ENCODE measurements at places on chromosomes 1 and 21.

GRCh38 chr1:243550276-243550675 lies 294.4 kb downstream of the SDCCAG8 start:
- DNase-seq, result no peak

- DNase-seq, result no peak
Observed at GRCh38 chr1:193229136-193229535, 42.7 kb upstream of the B3GALT2 start.

GRCh38 chr1:172745014-172745413 lies 86.1 kb downstream of the FASLG start:
- no peak for DNase-seq

DNA sequence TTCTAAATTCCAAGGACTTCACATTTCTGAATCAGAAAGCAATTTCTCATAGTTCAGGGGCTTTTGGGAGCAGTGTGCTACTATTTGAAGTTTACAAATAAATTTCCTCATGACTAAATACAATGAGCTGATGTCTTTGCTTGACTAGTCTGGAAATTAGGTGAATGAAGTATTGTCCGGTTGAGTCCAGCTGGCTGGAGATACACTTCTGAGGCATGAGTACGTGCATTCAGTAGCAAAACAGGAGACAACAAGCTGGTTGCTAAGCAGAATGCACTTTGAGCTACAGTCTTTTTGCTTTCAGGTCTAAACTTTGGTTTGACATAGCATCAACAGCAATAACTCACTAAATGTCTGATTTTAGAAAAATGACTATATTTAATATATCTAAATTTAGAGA lies 27.1 kb downstream of the ZNHIT6 start:
- DNase-seq, result no peak

GRCh38 chr1:42639116-42639515 lies 19.1 kb upstream of the PPIH start:
- DNase-seq, result no peak

GRCh38 chr21:41701749-41702148 lies 65.1 kb downstream of the RIPK4 start:
- no peak for DNase-seq

DNA sequence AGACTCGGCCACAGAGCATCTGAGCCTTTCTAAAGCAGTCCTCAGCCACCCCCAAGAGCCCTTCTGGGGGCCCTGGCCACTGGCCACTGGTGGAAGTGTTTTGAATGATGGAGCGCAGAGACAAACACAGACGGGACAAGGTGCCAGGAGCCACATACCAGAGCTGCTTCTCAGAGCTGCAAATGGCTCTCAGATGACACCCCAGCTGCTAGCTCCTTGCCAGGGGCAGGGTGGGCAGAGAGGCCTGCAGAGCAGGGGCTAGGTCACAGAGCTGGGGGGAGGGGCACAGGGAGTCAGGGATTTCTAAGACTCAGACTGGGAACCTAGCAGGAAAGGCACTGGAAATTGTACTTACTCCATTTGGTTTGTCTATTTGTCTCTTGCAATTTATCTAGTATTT lies 30.4 kb downstream of the KCNN3 start:
- DNase-seq, result no peak

DNA sequence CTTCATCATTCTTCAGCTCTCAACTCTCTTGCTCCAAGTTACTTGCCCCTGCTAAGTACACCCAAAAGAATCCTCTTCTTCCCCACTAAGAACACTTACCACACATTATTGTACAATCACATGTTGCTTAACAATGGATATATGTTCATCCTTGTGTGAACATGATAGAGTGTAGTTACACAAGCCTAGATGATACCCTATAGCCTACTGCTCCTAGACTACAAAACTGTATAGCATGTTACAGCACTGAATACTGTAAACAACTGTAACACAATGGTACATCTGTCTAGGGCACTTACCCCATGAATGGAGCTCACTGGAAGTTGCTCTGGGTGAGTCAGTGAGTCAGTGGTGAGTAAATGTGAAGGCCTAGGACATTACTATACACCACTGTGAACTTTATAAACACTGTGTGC lies 77.4 kb downstream of the RERE start:
- DNase-seq, result no peak

DNA sequence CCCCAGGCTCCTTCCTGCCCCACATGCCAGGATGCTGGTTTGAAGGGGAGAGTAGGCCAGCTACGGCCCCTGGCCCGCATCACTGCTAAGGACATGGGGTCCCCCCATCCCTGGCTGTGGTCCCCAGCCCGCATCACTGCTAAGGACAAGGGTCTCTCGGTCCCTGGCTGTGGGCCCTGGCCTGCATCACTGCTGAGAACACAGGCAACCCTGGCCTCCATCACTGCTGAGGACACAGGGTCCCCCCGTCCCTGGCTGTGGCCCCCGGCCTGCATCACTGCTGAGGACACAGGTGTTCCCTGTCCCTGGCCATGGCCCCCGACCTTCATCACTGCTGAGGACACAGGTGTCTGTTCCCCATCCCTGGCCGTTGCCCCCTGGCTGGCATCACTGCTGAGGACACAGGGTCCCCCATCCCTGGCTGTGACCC lies 448 bp upstream of the OBSCN start:
- DNase-seq, result no peak

DNA sequence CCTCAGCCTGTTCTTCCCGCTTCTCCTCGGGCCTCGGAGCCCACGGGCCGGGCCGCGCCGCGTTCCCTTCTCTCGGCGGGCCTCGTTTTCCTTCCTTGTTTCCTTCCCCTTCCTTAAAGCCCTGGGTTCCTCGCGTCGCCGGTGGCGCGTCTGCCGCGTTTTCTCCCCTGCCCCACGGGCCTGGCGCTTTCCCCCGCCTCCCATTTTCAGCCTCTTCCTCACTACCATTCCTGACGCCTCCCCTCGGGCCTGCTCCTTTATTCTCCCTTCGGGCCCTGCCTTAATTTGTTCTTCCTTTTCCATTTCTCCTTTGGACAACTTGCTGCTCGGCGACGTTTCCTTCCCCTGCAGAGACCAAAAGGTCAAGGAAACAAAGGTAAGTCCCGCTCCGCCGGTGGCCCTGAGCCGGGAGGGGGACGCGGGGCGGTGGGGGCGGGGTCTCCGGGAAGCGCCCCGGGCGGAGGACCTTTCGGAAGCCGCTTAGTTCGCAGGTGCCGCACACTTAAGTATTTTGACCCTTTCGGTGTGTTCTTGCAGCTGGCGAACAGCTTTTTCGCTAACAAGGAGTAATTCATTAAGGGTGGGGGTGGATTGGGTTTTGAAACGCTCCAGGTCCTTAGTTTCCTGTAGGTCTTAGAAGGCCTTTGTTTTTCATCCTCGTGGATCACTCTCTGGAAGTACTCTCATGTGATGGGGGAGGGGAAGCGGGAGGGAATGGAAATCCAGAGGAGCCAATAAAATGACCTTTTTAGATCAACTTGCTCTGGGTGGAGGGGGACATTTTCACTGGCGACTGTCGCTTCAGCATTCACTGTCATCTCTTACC lies 780 bp downstream of the YTHDF2 start:
- DNase-seq, result no peak

DNA sequence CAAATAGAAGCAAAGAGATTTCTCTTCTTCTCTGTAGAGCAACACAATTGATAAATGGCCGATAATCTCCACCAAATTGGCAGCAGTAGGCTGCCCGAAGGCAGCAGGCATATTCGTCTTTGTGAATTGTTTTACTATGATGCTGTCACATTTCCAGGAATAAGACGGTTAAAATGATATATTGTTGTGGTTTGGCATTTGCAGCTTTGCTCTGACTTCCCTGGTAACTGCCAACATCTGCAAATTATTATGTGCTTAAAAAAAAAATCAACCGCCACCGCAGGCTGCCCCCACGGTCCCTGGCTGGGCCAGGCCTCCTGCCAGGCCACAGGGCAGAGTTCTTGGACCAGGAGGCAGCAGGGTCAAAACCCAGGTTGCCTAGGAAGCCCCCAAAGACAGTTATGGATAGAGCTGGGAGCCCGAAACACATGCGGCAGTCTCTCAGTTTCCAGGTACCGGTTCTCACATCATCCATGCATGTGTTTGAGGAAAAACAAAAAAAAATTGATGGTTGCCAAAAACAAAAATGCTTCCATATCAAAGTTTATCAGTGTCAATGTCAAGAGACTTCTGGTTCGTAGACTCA lies 179.3 kb downstream of the ETS2 start:
- no peak for DNase-seq

DNA sequence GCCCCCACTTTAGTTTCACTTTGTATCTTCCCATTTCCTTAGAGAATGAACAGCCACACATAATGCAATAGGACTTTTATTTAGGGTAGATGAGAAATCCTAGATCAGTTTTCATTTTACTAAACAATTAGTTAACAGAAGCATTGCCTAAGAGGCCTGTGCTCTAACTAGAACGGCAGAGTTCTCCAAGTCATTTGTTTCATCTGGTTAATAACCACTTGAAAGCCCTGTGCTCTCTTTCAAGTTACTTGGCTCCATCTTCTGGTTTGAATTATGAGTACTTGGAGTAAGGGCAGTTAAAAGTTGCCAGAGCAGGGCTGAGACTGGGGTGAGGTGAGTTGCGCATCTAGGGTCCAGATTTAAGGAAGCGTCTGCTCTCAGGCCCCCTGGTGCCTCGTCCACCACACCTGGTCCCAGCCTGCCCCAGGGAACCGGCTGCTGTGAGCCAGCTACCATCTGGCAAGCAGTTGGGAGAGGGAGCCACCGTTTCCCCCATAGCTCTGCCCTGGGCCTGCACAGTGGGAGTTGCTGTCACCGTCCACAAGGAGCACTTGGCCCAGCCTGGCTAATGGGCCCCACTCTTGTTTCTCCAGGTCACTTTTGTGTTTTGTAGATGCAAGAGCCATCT lies 18.1 kb upstream of the SLC44A3 start:
- DNase-seq, result no peak

DNA sequence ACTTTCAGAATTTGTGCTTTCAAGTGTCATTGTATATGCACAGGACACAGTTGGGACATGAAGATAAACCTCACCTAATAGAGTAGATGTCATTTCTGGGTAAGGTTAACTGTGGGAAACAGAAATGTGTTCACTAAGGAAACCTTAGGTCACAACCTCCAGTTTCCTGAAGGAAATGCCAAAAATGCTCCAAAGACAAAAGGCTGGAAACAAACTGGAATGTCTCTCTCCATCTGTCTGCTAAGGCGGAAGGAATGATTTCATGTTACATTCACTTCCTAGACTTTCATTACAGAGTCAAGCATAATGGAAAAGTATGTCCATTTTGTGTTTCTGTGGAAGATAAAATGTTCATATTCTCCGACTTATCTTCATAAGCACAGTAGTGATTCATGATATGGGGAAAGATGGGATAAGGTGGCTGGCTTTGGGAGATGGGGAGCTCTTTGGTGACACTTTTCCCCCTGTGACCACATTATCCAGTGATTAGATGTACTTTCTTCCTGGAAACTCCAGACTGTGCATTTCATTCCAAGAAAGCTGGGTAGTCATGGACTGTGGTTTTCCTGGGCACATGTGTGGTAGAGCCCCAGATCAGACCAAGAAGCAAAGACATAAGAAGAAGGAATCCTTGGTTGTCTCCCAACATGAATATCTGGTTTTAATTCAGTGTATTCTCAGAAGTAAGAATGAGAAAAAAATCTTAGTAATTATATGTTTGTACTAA lies 5.7 kb downstream of the S1PR1 start:
- DNase-seq, result no peak

DNA sequence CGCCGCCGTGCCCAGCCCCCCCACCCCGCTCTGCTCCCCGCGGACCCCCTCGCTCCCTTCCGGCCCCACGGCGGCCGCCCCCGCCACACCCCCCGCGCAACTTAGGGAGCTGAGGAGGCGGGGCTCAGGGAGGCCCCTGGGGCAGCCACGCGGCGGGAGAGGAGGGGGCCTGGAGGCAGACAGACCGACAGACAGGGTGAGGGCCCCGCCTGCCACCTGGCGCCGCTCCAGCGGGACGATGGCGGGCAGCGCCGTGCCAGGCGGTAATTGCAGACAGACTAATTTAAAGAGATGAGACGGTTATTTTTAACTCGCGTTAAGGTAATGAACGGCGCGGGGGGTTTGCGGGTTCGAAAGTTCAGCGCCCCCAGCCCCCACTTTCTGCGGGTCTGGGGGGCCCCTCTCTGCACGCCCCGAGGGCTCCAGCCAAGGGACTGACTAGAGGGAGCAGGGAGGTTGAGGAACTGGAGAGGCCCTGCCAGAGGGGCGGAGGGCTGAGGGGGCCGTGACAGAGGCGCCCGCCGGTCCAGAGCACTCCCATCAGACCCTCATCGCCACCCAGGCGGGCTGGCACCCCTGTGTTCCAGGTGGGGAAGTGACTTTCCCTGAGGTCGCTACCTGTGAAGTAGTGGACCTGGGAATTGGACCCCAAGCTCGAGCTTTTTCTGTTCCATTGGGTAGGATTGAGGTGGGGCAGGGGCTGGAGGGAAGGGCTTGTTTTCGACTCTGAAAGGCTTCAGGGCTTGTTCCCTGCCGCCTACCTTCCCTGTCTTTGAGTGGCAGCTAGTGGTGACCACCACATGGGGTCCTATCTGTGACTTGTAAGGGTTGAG lies 5.4 kb downstream of the FOXO6 start:
- DNase-seq, result no peak

DNA sequence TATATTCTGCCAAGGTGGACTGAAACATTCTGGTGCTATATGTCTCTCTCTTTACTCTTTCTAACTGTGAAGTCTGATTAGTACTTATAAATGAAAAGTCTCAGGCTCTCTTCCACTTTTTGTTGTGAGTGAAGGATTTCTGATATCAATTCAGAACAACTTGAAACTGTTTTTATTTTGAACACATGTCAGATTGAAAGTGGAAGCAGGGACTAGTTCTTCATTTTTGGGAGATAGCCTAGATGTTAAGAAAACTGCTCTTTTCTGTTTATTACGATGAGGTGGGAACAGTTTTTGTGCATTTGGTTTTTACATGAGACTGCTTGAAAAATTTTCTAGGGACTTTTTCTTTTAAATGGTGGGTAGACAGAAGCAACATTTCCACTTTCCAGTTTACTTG lies 14.5 kb upstream of the GBP3 start:
- no peak for DNase-seq

DNA sequence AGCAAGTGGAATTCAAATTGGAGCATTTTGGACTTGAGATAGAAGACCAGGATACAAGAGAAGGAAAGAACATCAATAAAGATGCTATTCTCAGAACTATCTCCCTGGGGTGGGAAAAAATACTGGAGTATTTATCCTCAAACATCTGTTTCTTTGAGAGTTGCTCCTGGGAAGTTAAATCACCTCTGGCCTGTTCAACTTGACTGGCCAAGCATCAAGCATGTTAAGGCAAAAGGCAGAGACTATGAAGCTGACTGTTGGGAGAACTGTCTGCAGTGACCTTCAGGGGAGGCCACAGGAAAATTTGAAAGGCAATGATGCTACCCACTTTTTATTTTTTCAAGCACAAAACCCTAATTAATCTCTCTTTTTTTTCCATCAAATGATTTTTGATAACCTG lies 239.0 kb downstream of the NTNG1 start:
- DNase-seq, result no peak

- no peak for DNase-seq
Observed at GRCh38 chr1:91997607-91998195, 32.1 kb upstream of the EPHX4 start.

GRCh38 chr1:160855181-160855981 lies 7.3 kb downstream of the CD244 start:
- peak; percentile 64 for DNase-seq

GRCh38 chr1:196178083-196178635 lies 430.1 kb downstream of the KCNT2 start:
- DNase-seq, result no peak
